ENCODE measurements at places on chromosomes 6 and 20. TPM values are rescaled to one million over a fixed set of nuclear protein-coding genes. Genes with fewer than 3 reads are reported as not detected.

SPDEF gene
- total RNA-seq, result 2.2 TPM

TCP11 gene
- not detected for total RNA-seq

DNA sequence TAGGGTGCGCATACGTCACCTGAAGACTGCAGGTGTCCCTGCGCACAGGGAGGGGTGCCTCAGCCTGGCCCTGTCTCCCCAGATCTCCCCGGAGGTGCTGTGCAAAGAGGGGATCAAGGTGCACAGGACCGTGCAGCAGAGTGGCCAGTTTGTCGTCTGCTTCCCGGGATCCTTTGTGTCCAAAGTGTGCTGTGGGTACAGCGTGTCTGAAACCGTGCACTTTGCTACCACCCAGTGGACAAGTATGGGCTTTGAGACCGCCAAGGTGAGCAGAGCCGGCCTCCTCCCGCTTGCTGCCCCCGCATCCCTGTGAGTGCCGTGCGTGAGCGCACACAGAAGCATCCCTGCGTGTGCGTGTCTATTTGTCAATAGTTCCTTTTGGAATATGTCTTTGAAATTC, 150.7 kb downstream of the DTNBP1 start:
- peak; percentile 31 for DNase-seq

DNA sequence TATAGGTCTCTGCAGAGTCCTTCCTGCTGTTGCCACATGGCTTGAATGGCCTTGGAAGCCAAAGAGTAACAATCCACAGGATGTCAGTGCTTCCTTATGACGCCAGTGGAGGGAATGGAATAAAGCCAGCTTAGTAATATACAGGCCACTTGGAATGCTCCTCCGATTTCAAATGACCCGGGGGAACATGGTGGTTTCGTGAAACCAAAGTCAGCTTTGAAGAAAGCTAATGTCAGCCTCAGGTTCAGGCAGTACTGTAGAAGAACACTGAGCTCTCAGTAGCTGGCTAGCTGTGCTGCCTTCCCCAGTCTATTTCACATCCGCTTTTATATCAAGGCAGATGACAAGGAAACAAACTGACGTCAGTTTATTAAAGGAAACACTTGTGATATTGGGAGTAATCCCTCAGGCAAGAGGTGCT, 189.1 kb downstream of the DTNBP1 start:
- peak; percentile 35 for DNase-seq

DNA sequence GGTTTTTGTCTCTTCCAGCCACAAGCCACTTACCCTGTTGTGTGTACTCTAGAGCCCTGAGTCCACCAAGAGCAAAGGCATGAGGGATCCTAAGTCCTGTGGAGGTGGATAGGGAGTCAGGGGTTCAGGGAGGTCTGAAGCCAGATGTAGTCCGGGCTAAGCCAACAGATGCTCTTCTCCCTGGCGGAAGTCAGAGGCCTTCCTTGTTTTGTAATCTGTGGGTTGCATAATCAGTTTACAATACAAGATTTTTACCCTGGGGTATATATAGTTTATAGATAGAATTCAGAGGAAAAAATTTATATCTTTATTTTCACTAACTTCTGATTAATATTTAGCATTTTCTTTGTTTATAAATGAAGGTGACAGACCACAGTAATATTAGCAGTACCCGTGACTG, 9.2 kb downstream of the LAMP5 start:
- DNase-seq, result no peak

DNA sequence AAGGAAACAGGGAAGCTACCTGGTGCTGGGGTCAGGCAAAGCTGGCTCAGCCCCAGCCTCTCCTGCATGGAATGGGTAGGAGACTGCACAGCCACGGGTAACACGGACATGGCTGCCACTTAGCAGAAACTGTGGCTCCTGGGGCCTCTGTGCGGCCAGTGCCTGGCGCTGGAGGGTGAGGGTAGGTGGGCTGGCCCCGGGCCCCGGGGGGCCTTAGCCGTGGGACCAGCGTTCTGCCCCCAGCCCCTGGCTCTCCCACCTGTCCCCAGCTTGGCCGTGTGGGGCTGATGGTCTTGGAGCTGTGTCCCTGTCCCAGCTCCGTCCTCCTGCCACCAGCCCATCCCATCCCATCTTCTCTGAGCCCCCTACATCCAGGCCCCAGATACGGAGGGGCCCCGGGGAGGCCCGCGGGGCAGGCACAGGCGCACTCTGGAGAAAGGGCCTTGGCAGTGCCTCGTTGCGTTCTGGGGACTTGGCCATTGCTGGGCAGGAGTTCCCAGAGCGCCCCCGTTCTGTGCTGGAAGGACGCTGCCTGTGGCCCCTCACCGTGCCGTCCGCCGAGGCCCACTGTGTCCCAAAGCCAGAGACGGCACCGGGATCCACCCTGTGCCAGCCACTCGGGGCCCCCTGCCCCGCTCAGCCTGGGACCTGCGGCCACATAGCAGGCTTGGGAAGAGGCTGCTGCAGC, 12.2 kb downstream of the CHRNA4 start:
- DNase-seq, result no peak

GRCh38 chr20:46040902-46041535, 12.0 kb downstream of the SLC12A5 start:
- peak; percentile 29 for DNase-seq

- DNase-seq, result peak; percentile 59
These were observed 4.4 kb downstream of the FOXA2 start for GRCh38 chr20:22579711-22580697.

All from stomach (tissue), 19 donors.